Prostate gland (tissue), 2 donors: ENCODE measurements at places on chromosomes 11 and 22. TPM values are rescaled to one million over a fixed set of nuclear protein-coding genes. Genes with fewer than 3 reads are reported as not detected.

GRCh38 chr22:46753761-46754109 lies 8.7 kb upstream of the TBC1D22A start:
- DNase-seq: no peak

DNA sequence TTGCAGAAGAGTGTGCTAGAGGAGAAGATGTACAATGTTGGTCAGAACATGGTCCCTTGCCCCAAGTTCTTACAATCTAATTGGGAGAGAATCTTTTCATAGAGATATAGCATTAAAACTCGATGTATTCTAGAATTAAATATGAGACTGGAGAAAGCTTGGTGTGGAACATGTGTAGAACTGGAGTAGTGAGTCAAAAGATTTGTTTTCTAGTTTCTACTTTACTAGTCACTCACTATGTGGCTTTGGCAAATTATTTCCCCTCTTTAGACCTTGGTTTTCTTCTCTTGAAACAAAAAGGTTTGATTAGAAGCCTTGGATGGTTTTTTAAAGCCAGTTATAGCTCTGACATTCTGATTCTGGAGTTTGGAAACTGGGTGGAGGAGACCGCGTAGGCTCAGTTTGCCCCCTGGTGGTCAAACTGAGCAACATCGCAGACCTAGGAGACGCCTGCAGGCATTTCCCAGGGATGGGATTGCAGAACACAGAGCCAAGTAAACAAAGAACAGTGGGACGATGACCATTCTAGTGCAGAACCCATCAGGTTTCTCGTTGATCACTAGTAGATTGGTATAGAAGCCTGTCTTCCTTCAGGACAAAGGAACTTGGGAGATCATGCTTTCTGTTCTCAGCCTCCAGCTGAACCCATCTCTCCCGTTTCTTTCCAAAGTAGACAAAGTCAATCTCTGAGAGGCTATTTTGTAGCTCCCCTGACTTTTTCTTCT lies 8.5 kb upstream of the CHRDL2 start:
- DNase-seq: peak; percentile 24

The RFPL1 gene
- total RNA-seq: not detected

GRCh38 chr22:27295040-27295439 lies 506.5 kb downstream of the MN1 start:
- no peak for DNase-seq

GRCh38 chr11:13954591-13954990 lies 7.9 kb upstream of the SPON1 start:
- no peak for DNase-seq

GRCh38 chr11:106446955-106447354 lies 369.5 kb downstream of the AASDHPPT start:
- no peak for DNase-seq

The BDNF gene
- 2.5 TPM for total RNA-seq

DNA sequence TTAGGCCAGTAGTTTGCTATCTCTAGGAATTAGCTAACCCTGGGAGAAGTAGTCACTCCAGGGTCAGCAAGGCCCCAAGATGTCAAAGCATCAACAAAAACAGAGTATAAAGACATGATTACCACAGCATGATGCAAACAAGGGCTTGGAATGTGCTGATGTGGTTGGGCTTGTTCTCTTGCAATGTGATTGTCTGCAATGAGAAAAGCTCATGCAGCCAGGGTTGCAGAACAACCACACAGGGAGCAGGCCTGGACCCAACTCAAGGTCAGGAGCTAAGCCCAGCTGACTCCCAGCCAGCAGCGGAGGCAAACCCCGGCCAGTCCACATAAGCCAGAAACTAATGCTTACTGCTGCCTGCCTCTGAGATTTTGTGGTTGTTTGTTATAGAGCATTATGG lies 132.4 kb upstream of the ZC3H12C start:
- no peak for DNase-seq

GRCh38 chr11:66063900-66064299 lies 6.2 kb upstream of the PACS1 start:
- no peak for DNase-seq

- DNase-seq: no peak
Measured at GRCh38 chr11:92048415-92048814, 176.2 kb upstream of the FAT3 start.

GRCh38 chr11:111910676-111911562 lies 651 bp downstream of the CRYAB start:
- DNase-seq: no peak

DNA sequence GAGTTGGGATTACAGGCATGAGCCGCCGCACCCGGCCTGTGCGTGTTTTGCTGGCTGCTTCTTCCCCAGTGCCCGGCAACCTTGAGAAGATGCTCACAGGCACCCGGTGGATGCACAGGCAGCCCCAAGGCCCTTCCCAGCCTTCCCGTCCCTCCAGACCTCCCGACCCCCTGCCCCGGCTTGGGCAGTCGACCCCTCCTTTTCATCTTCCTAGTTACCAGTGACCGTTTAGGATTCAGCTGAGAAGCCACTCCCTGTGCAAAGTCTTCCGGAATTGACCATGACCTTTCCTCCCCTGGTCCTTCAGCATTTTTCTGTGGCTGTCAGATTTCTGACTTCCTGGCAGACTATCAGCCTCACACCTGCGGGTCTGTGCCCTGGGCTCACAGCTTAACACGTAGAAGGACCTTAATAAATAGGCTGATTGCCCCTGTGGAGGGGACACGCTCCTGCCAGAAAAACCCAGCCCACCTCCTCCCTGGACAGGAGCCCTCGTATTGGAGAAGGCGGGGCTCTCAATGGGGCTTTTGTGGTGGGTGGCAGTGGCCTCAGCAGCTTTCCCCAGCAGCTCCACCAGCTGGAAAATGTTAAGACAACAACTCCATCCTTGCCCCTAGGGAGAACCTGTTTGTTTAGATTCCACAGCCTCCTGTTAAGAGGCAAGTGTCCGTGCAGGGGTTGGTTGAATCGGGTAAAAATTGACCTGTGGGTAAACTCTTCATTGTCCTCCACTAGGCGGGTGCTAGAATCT lies 10.4 kb upstream of the ANO1 start:
- peak; percentile 42 for DNase-seq

DNA sequence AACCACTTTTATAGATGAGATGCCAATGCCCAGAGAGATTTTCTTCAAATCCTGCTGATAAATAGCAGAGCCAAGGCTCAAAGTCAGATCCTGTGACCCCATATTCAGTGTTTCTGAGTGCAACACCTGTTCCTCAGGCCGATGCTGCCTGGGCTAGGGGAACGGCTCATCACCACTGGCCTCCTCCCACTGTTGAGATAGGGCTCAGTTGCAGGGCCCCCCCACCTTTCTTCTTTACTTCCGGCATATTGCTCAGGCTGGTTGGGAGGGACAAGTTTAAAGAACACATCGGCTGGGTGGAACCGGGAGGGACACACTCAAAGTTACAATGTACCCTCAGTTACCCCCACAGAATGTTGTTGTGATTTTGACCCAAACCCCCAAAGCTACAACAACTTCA lies 88.3 kb upstream of the CRTAM start:
- no peak for DNase-seq

DNA sequence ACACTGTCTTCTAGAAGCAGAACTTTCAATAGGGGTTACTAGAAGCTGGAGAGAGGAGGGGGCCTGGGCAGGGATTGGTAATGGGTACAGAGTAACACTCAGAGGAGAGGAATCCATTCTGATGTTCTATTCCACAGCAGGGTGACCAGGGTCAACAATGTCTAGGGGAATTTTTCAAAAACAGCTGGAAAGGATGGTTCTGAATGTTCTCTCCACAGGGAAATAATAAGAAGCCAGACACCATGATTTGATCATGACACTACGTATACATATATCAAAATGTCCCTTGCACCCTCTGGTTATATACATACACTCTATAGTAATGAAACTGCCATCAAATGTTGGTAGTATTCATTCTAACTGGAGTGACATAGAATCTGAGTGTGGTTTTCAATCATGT lies 111.2 kb upstream of the TOP3B start:
- no peak for DNase-seq

DNA sequence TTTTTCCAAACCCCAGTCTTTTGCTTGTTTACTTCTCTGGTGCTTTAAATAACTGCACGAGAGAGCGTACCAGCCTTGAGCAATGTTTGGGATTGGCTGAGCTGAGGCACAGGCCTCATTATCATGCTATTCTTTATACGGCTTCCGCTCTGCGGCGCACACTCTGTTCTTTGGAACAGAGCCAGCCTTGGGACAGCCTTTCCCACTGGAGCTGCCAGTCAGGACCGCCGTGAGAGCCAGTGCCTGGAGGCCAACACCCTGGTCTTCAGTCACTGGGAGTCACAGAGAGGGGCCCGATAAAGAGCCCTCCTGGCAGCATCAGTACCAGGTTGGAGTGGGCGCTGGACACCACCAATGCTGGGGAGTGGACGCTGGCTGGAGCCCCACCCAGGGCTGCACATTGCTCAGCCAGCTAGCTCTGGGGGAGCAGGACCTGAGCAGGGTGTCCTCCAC lies 125.6 kb downstream of the BCR start:
- peak; percentile 33 for DNase-seq

The SCN4B gene
- total RNA-seq: 3.0 TPM

DNA sequence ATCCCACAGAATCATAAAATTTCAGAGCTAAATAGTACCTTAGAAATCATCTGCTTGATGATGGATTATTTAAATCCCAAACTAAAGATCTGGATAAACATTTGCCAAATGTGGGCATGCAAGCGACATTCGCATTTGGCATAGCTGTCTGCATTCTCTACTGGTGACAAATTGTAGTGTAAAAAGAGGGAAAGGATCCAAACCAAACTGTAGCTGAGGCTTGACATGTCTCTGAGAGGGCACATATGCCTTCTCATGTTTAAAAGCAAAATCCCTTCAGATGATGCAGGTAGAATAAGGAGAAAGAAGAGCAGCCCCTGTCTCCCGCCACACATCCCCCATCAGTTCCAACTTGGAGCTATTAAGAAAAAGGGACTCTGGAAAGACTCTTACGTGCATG lies 257.5 kb upstream of the MTNR1B start:
- DNase-seq: no peak

DNA sequence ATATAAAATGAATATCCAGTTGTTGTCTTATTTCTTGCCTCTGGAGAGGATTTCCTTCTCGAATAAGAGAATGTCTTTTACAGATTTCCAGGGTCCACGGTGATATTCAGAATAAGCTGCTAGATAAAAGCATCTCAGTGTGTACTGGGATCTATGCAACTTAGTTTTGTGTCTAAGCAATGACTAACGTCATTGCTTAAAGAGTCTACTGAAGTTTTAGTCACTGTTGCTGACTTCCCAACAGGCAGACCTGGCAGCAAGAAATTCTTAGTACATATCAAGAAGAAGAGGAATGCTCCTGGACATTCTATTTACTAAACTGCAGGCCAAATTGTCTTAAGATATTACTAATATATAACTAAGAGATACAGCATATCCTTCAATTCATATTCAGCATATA lies 70.3 kb downstream of the SOX6 start:
- DNase-seq: no peak

GRCh38 chr11:77472991-77473800 lies 698 bp downstream of the PAK1 start:
- DNase-seq: peak; percentile 27

- DNase-seq: no peak
Measured at GRCh38 chr11:95766701-95767100, 22.9 kb downstream of the FAM76B start.

GRCh38 chr11:64918017-64918416 lies 1.0 kb upstream of the ATG2A start:
- no peak for DNase-seq

DNA sequence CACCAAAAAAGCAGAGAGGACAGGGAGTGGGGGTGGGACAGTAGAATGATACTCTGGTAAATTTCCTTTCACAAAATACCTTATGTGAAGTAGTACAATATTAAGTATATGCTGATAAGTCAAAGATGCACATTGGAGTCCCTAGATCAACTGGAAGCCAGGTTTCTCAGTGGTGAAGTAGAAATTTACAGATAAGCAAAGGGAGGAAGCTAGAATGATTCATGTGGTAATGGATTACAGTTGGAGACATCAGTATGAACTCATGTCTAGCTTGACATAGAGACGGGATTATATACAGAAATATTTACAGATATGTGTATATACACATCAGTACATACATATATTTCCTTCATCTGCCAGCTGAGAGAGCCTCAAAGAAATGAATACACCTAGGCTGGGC lies 21.5 kb downstream of the PLEKHB1 start:
- no peak for DNase-seq

The SSTR3 gene
- total RNA-seq: not detected

The MMP1 gene
- 1.2 TPM for total RNA-seq

- DNase-seq: no peak
Measured at GRCh38 chr22:24706732-24707469, 67.6 kb downstream of the PIWIL3 start.

GRCh38 chr11:125514336-125515101 lies 18.5 kb upstream of the FEZ1 start:
- no peak for DNase-seq

- peak; percentile 22 for DNase-seq
Measured at GRCh38 chr11:33860926-33861325, 30.9 kb downstream of the LMO2 start.
